ENCODE measurements at places on chromosomes 7 and 10.

GRCh38 chr7:39589323-39590111 lies 23.3 kb downstream of the YAE1 start:
- peak; percentile 32 for DNase-seq

GRCh38 chr7:35780070-35780469 lies 20.8 kb upstream of the SEPTIN7 start:
- no peak for DNase-seq

GRCh38 chr10:89458291-89458690 lies 43.9 kb downstream of the IFIT5 start:
- DNase-seq = no peak

GRCh38 chr10:85149766-85150165 lies 821.4 kb downstream of the CCSER2 start:
- no peak for DNase-seq

DNA sequence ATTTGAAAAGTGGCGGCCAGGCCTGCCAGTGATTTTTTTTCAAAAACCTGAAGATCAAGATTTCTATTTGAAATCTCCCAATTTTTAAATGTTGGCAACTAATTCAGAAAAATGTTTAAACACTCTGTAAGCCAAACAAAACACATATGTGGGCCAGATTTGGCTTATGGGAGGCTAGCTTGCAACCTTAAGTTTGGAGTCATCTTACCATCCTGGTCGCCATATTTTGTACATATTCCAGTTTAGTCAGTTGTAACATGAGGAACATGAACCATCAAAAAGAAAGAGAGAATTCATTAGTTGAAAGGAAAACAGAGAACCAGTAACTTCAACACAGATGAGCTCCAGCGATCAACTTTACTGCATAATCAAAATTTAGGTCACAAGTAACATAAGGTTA lies 115.4 kb downstream of the TMEM26 start:
- no peak for DNase-seq

GRCh38 chr7:77877791-77878190 lies 79.2 kb downstream of the PHTF2 start:
- DNase-seq = no peak

- DNase-seq = no peak
Observed at GRCh38 chr10:87771871-87772500, 46.0 kb downstream of the ATAD1 start.

DNA sequence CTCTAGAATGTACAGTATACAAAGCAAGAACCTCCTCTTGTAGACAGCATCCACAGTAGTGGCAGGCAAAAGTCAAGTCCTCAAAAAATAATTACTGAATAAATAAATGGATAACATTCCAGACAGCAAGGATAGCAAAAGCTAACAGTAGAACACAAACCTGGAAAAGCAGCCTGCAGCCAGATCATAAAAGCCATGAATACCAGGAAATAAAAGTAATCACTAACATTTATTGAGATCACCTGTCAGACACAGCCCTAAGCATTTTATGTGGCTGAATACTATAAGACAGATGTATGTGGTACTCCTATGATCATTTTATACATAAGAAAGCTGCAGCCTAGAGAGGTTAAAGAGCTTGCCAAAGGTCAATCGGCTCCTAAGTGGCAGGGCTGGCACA lies 34.0 kb downstream of the CUL2 start:
- DNase-seq = no peak

DNA sequence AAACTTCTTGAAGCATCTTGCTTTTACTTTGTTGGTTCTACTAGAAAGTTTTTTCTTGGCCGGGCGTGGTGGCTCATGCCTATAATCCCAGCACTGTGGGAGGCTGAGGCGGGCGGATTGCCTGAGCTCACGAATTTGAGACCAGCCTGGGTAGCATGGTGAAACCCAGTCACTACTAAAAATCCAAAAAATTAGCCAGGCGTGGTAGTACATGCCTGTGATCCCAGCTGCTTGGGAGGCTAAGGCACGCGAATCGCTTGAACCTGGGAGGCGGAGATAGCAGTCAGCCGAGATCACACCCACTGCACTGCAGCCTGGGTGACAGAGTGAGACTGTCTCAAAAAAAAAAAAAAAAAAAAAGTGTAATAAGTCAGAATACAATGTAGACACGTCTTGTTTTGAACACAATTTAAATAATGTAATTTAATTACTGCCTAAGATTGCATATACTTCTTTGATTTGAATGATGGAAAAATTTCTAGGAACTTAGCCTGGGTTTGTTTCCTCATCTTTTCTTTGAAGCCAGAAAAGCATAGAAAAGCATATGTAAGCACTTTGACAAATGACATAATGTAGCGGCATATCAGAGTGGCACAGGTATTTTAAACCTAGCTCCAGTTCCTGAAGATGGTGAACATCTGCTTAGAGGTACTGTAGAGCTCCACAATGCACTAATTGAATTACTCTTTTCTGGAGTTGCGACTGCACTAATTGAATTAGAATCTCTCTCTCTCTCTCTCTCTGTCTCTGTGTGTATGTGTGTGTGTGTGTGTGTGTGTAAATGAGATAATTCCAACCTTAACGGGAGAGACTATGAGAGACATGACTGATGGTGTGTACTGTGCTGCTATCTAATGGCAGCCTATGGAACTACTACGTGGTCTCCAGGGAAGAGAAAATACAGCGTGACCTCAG lies 87.8 kb downstream of the BTRC start:
- DNase-seq = no peak

All from activated T-cell treated with anti-CD3 and anti-CD28 coated beads, Interleukin-2, amount 50 U/mL, for 1 hour (primary cell).